ENCODE measurements at places on chromosomes 11 and 22. TPM values are rescaled to one million over a fixed set of nuclear protein-coding genes. Genes with fewer than 3 reads are reported as not detected.

DNA sequence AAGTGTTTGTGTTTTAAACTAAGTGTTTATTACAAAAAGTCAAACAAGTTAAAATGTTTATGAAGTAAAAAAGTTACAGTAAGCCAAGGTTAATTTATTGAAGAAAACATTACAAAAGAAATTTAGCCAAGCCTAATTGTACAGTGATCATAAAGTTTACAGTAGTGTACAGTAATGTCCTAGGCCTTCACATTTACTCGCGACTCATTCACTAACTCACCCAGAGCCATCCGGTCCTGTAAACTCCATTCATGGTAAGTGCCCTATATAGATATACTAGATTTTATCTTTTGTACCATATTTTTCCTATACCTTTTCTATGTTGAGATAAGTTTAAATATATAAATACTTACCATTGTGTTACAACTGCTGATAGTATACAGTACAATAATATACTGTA lies 481.8 kb upstream of the TENM4 start:
- DNase-seq, result no peak

DNA sequence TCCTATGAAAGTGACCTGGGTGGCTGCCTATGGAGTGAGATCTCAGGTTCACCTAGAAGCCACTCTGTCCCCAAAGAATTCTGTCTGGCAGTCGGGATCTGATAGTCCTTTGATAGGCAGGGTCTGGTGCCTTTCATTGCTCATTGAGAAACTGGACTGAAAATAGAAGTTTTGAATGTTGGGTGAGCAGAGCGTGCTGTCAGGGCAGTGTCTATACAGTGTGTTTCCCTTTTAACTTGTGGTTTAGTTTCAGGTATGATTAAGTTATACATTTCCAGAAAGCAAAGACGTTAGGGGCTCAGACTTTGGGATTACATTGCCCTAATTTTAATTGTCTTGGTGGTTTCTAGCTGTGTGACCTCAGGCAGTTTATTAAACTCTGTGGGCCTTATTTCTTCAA lies 111.3 kb upstream of the PAX6 start:
- no peak for DNase-seq

Gene PIM3
- 19.8 TPM for polyA plus RNA-seq

GRCh38 chr11:67117672-67118180 lies 1.3 kb upstream of the KDM2A start:
- DNase-seq, result peak; percentile 50

Gene DEUP1
- not detected for polyA plus RNA-seq

Gene LRP4
- 20.7 TPM for polyA plus RNA-seq

DNA sequence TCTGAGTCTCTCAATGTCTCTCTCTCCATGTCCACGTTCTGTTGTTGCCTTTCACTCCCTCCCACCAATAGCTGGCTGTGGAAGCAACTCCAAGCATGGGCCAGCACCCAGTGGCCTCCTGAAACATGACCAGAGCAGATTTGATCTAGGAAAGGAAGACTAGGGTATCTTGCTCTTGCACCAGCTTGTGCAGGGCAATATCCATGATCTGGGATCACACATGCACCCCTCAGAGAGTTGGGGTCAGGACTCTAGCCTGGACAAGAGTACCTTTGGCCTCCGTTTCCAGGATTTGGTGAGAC lies 34.5 kb upstream of the RIC3 start:
- no peak for DNase-seq

Gene LMNTD2
- 0.80 TPM for polyA plus RNA-seq

GRCh38 chr11:35033011-35033410 lies 106.0 kb upstream of the CD44 start:
- DNase-seq, result no peak

Gene ANO5
- polyA plus RNA-seq, result 13.3 TPM

DNA sequence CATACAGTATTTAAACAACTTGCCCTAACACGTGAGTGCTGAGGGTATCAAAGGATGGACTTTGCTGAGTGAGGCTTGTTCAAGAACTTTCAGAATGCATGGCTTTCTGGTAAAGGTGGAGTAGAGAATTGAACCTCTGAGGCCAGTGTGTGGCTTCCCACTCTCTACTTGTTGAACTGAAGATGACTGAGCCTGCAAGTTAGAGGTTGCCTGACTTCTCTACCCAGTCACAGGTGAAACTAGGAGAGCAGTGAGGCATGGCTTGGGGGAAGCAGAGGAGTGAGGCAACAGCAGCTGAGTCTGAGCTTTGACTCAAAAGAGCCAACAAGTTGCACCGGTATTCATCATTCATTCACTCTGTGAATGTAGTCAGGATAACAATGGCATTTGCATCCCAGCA lies 256.4 kb upstream of the SESN3 start:
- DNase-seq, result no peak

GRCh38 chr11:123718469-123718868 lies 23.0 kb downstream of the ZNF202 start:
- DNase-seq, result no peak

Gene SLC22A25
- not detected for polyA plus RNA-seq

Gene SERHL2
- polyA plus RNA-seq, result 4.9 TPM

GRCh38 chr22:19868333-19868732 lies 13.7 kb upstream of the GNB1L start:
- DNase-seq, result no peak

GRCh38 chr11:61482513-61482912 lies 26.0 kb upstream of the LRRC10B start:
- no peak for DNase-seq

DNA sequence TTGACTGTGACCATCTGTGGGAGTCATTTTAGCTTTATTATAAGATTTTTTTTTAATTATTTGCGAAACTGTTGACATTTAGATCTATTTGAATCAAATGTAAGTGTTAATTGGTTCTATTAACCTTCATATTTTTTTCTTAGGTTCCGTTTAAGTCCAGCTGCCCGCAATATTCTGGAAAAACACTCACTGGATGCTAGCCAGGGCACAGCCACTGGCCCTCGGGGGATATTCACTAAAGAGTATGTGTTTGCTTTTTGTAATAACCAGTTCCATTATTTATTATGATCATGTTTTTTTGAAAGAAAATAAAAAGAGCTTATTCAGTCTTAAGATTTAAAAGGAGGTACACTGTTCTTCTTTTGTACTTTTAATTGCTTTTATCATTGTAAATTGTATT lies 43.9 kb downstream of the PDHX start:
- DNase-seq, result no peak

GRCh38 chr22:29306835-29307595 lies 565 bp downstream of the GAS2L1 start:
- peak; percentile 84 for DNase-seq

DNA sequence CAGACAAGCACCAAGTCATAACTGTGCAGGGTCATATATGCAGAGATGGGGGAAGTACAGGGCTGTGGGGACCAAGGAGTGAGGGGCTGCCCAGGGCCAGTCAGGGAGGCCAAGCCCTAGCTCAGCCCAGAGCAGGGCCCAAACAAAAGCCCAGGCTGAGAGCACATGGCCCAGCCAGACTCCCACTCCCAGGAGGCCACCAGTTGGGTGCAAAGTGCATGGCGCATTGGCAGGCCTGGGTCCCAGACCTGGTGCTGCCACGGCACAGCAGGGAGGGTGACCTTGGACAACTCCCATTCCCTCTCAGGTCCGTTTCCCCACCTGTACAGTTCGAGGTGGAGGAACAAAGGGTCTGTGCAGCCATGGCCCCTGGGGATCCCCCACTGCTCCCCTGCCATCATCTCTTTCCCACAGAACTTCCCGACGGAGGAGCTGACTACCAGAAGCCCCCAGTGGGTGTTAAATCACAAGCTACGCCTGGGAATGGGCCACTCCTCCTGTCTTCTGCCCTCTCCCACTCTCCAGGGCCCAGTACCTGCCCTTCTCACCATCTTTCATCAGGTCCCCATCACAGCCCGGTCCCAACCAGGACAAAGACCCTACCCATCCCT lies 608 bp downstream of the NIPSNAP1 start:
- DNase-seq, result no peak

Gene TKFC
- polyA plus RNA-seq, result 20.7 TPM

Gene GLB1L2
- 0.28 TPM for polyA plus RNA-seq

DNA sequence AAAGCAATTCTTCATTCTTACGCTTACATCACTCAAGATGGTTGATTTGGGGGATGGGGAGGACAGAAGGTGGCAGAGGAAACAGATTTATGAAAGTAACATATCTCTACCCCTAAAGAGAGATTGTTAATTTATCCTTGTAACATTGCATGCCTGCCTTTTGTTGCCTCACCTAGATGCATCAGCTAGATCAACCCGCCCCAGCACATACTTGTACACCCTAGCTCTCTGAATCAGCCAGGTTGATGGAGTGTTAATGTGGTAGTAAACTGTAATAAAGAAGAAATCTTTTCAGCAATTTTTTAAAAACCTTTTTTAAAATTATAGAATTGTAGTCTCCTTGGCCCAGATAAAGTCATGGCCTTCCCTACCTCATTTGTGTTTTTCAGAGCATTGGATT lies 51.5 kb downstream of the EXT2 start:
- no peak for DNase-seq

DNA sequence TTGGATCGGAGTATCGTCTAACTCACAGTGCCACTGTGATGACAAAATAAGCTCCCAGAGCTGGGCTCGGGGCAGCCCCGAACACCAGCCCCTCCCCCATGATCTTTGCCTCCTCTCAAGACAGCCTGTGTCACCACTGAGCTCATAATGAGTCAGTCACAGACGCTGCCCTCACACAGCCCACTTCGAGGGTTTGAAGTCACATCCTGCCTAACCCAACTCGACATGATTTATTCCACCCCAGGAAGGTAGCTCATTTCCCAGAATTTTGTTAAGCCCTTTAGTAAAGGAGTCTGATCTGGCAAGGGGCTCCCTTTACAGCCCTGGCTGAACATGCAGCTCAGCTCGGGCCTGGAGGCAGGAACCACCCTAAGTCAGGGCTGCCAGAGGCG lies 22.8 kb downstream of the MYH9 start:
- no peak for DNase-seq

Gene KREMEN1
- 107 TPM for polyA plus RNA-seq

Gene MB
- polyA plus RNA-seq, result 215 TPM

Gene PANX3
- not detected for polyA plus RNA-seq

DNA sequence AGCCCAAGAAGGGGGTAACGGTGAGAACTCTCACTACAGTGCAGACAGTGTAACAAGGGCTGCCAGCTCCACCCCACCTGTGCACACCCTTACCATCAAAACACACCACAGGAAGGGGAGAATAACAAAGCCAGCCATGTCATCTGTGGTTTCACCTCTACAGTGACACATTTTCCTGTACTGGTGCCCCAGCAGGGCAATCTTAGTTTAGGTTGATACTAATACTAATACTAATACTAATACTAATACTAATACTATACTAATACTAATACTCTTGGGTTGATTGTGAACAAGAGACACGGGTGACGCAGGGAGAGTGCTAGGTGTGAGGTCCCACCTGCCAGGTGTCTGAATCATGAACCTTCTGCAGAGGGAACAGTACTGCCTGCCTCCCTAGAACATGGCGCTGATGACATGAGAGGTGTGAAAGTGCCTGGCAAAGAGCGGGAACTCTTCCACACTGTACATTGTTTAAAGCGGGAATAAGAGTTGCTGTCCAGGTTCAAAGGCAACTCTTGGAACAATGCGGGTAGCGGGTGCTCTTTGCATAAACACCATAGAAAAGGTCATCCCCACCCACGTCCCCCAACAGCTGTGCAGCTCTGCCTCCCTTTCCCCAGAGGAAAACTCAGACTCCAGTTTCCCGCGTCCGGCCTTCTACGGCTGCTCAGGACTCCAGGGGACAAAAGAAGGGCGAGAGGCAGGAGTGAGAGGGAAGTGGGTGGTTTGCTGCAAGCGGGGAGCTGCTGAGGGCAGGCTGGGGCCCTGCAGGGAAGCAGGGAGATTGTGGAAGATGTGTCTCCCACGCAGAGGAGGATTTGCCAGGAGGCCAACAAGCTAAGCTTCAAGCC lies 25.0 kb upstream of the TMPRSS4 start:
- no peak for DNase-seq

Gene SYCE3
- polyA plus RNA-seq, result not detected

DNA sequence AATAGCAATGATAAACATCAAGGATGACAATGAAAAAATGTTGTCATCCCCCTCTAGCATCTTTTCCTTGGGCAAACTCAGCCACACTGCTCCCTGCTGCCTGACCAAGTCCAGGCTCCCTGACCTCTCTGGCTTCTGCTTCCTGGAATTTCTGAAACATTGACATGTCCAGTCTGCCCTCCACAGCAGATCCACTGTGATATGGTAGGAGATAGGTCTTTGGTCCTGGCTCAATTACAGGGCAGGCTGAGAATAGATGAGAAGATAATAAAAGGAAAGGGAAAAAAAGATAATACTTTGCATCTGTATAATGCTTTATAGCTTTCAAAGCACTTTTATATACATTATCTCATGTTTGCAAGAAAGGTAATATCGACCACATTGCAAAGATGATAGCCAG lies 417.7 kb downstream of the BUD13 start:
- DNase-seq, result no peak

- DNase-seq, result no peak
These were observed 15.7 kb upstream of the PARVA start for GRCh38 chr11:12361682-12362081.

Gene CYP2D6
- polyA plus RNA-seq, result 1.4 TPM

Gene CLMP
- polyA plus RNA-seq, result 12.5 TPM

Gene BBOX1
- 0.21 TPM for polyA plus RNA-seq

Gene C11orf91
- not detected for polyA plus RNA-seq

DNA sequence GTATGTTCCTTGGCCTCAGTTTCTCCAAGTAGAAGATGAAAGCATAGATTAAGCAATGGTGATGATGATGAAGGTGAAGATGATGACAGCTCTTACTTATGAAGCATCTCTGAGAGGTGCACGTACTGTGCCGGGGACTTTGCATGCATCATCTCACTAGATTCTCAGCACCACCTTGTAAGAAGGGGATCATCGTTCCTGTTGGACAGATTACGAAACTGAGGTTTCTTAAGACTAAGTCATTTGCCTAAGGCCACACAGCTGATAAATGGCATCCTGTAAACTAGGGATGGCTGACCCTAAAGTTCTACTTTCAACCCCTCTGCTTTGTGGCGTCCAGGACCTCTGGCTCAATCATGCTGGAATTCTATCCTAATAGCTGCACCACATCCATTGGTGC lies 8.7 kb downstream of the MS4A15 start:
- DNase-seq, result no peak

Gene FUT4
- 5.8 TPM for polyA plus RNA-seq

DNA sequence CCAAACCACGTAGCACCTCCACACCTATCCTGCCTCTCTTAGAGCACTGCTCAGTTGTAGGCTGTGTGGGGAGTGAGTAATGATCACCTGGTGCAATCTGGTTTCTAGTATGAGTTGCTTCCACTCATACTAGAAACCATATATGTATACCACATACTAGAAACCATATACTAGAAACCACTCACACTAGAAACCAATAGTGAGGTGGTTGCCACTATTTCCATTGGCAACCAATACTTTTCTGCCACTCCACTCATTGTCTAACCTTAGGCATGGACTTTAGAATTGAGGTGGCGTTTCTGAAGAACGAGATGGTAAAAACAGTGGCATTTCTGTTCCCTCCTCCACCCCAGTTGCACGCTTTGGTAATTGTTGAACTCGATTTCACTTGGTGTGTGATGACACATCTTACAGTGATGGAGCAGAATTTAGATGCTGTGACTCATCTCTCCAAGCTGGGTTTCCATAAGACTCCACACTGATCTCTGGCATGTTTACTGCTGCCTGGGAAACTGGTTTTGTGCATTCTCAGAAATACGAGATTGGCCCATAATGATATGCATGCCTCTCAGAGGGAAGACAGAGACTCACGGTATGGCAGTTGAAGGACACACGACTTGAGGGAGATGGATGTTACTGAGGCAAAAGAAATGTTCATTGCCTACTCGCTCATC lies 82.9 kb downstream of the KIRREL3 start:
- DNase-seq, result no peak
